ENCODE measurements at places on chromosomes 11 and 22.
A peak's percentile ranks its signal among the peaks of the same experiment; 100 is the strongest.

GRCh38 chr11:13008625-13009475, at the start of gene RASSF10:
TSS of gene RASSF10 (plus strand) at chr11:13009316. CDS start at chr11:13009577, 261 bp downstream.
- no peak within 1 kb of the TSS for H3K4me3 ChIP-seq
- no peaks in the 10 kb centered on the region for H3K36me3 ChIP-seq
- DNase-seq, result peak; percentile 29
- H3K4me1 ChIP-seq, result peaks cover 63% of the 10 kb centered on the region
- H3K27ac ChIP-seq, result no peak within 1 kb of the TSS
- H3K27me3 ChIP-seq, result peaks cover 5% of the 10 kb centered on the region

GRCh38 chr11:121489823-121490222, 37.1 kb upstream of the SORL1-AS1 start:
- no peaks in the 10 kb centered on the region for H3K4me1 ChIP-seq
- no peaks in the 10 kb centered on the region for H3K36me3 ChIP-seq
- no peak overlapping the region for H3K4me3 ChIP-seq
- no peak for DNase-seq

DNA sequence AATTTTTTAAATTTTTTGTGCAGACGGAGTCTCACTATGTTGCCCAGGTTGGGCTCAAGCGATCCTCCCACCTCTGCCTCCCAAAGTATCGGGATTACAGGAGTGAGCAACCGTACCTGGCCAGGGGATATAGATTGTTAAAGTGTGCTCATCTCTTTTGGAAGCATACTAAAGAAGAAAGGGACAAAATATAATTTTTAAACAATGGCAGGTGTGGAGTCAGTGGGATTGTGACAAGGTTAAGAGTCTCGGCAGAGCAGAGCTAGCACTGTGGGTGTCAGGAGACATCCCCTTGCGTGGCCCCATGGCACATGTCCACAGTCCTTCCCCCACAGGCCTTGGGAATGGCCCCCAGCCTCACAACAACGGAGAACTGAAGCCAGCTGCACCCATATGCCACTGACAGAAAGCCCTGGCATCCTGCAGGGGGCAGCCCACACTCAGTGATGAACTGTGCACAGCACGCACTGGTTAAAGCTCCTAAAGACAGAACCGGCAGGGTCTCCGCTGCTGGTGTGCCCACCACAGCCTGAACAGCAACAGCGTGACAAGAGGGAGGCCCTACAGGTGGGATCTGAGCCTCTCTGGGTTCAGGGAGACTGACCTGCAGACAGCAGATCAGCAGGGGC, 29.9 kb downstream of the SERPIND1 start:
- no peak overlapping the region for H3K27ac ChIP-seq
- DNase-seq, result peak; percentile 13

GRCh38 chr11:74019860-74020259, 11.0 kb upstream of the UCP3 start:
- H3K4me3 ChIP-seq, result no peak overlapping the region
- DNase-seq, result no peak
- no peaks in the 10 kb centered on the region for H3K27me3 ChIP-seq
- H3K27ac ChIP-seq, result peak overlapping the region; percentile 84

- no peak overlapping the region for H3K4me3 ChIP-seq
- no peaks in the 10 kb centered on the region for H3K27me3 ChIP-seq
- no peak for DNase-seq
- H3K27ac ChIP-seq, result no peak overlapping the region
Measured at GRCh38 chr22:20386336-20386735, 7.6 kb upstream of the ZNF74 start.

GRCh38 chr22:50308986-50309600, 1.6 kb upstream of the PLXNB2 start:
- H3K36me3 ChIP-seq, result no peaks in the 10 kb centered on the region
- no peak for DNase-seq
- peaks cover 38% of the 10 kb centered on the region for H3K4me1 ChIP-seq
- peak overlapping the region; percentile 59 for H3K27ac ChIP-seq

DNA sequence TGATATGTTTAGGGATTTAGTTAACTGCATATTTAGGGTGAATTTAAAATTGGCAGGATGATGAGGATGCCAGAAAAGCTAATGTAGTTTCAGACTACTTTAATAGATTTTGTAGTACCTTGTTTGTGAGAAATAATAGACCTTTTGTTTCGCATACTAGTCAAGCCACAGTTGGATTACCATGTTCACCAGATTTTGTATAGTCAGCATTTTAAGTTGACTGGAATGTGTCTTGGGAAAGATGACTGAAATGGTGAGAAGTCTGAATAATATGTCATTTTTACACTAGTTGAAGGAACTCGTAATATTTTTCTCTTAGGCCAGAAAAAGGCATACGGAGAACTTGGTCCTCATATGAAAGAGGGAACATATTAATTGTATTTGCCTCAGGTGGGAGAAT, 23.4 kb downstream of the ATM start:
- no peak overlapping the region for H3K4me3 ChIP-seq
- no peak overlapping the region for H3K27ac ChIP-seq
- no peaks in the 10 kb centered on the region for H3K27me3 ChIP-seq
- H3K4me1 ChIP-seq, result no peaks in the 10 kb centered on the region
- peaks cover 13% of the 10 kb centered on the region for H3K36me3 ChIP-seq

- no peaks in the 10 kb centered on the region for H3K4me1 ChIP-seq
- DNase-seq, result peak; percentile 18
- no peak overlapping the region for H3K4me3 ChIP-seq
- no peaks in the 10 kb centered on the region for H3K27me3 ChIP-seq
- no peak overlapping the region for H3K27ac ChIP-seq
Measured at GRCh38 chr22:33687464-33687863, 232.8 kb downstream of the LARGE1 start.

- no peaks in the 10 kb centered on the region for H3K36me3 ChIP-seq
- no peak for DNase-seq
- H3K4me3 ChIP-seq, result no peak overlapping the region
Measured at GRCh38 chr11:32885556-32885955, 7.1 kb upstream of the QSER1 start.

DNA sequence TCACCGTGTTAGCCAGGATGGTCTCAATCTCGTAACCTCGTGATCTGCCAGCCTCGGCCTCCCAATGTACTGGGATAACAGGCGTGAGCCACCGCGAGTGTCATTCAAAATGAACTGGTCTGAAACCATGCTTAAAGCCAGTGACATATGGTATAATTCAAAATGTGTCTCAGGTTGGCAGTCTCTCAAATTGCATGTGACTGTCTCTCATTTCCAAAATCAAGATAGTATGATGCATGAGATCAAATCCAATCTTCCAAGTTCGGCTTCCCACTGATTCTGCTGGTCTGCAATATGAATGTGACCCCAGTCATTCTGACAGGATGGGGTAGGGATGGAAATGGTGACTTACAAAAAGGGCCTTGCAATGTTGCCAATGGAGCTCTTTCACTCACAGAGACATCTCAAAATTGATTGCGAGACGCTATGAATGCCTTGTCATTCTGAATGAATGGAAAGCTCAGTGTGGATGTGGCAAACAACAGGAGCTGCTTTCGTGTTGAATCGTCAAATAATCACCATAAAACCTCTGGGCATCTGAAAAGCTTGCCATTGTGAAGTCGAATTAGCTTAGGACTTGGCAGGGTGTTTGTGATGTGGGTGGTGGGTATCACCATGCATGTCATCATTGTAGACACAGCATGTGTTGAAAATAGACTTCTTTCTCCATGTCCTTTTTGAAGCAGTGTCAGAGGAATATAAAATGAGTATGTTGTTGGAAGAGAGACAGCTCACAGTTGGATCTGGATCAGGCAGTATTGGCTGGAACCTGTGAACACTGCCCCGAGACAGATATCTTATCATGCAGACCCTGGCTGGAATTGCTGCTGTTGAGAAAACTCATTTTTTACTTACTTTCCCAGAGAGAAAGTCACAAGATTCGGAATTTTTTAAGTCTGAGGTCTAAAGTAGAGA, 12.2 kb downstream of the SLN start:
- no peak for DNase-seq
- H3K27ac ChIP-seq, result no peak overlapping the region
- no peak overlapping the region for H3K4me3 ChIP-seq
- H3K27me3 ChIP-seq, result no peaks in the 10 kb centered on the region

All from body of pancreas (tissue), 4 donors.